AG08396 (cell line): ENCODE measurements at places on chromosomes 5 and 9.

DNA sequence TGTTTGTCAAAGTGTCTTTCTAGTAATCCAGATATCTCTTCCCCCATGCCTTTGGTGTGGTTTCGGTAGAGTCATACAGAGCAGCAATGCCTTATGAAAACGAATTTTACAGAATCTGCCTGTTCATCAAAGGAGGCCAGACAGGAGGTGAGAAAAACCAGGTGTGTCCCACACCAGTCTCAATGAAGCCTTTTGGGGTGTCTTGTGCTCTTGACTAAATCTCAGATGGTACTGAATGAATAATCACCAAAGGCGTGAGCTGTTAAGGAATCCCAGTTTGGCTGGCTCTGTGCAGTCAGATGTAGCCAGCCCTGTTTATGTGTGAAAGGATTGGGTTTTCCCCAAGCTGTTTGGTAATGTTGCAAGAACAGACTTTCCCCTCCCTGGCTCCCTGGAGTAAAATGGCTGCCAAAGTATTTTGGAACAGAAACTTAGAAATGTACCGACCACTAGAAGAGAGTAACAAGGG lies 70.8 kb upstream of the CDKN2B start:
- DNase-seq: peak; percentile 50

DNA sequence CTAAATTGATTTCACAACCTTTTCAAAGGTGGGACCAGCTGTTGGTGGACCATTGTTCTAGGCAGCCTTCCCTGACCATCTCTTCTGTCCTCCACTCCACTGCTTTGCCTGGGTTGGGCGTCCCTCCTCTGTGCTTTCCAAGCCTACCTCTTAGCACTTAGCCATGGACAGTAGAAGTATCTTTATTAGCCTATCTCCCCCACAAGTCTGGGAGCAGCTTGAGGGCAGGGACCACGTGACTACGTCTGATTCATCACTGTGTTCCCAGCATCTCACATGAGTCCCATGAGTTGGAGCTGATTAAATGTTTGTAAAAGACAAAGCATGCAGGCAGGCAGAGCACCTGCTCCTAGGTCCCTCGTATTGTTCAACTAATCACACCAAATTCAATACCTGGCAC lies 20.9 kb downstream of the MORN5 start:
- DNase-seq: peak; percentile 62

GRCh38 chr5:143693651-143694252 lies 118.2 kb upstream of the HMHB1 start:
- DNase-seq: no peak

- DNase-seq: no peak
Observed at GRCh38 chr9:111450124-111450523, 34.1 kb downstream of the ECPAS start.

DNA sequence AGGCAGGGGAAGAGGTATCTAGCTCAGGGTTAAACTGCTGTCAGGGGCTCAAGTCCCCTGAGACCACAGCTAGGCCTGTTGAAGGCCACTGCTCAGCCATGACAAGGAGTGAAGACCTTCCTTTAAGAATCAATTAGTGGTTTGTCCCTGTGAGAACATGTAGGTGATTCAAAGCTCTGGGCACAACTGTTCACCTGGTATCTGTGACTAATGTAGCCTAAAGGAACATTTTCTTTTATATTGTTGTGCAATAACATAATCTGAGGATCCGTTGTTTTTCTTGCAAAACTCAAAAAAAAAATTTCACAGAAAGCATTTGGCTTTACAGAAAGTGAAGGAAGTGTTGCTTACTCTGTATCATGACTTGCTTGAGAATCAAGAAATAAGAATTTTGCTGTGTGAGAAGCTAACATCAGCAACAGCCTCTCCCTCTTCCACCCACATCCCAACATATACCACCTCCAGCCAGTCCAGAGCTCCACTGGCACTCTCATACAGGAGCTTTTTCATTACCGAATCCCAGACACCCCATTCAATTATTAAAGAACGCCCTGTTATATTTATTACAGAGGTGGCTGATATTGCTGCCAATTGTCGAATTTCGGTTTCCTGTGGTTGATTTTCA lies 807.0 kb downstream of the TLE4 start:
- DNase-seq: no peak
